ENCODE measurements at places on chromosomes 1 and 21.

- no peak for DNase-seq
Measured at GRCh38 chr1:31818206-31818605, 2.4 kb upstream of the SPOCD1 start.

DNA sequence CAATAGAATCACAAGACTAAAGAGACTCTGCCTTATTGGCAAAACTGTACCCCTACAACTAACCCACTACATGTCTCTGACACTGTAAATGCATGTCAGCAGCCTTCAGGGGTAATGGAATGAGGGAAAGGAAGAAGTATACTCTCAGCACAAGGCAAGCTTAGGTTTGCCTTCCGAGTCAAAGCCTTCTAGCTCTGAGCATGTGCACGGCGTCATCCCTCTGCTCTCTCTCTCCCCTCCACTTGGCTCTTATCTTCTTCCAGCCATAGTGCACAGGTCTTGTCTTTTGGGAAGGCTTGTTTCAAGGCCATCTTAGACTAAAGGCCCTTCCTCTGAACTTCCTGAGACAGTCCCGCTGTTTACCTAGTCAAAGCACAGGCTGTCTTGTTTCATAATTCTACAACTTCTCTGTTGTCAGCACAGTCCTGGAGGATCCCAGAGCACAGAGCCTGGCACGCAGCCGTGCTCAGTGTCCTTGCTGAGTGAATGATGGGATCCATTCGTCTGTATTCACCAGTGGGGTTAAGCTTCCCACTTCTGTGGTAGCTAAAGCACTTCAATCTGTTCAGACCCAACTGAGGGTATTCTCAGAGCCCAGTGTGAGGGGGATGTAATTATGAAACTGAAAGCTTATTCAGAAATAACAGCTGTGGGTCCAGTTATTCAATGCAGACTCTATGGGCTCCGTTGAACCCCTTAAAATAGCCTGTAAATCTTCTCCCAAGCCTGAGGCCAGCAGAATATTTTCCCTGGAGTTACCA is 166.5 kb upstream of the PLD5 start:
- no peak for DNase-seq

DNA sequence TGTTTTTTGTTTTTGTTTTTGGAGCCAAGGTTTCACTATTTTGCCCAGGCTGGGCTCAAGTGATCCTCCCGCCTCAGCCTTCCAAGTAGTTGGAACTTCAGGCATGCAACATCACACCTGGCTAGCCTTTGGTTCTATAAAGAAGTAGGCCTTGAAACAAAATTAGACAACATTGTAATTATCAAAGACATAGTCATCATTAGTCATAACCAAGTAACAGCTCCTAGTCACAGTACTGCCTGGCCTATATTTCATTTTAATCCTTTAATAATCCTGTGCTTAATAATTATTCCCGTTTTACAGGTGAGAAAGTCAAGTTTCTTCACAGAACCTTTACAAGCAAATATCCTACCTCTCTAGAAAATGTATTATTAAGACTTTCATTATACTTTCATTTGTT is 52.3 kb upstream of the TBX15 start:
- DNase-seq = no peak

- no peak for DNase-seq
Measured at GRCh38 chr1:18515120-18515667, 34.5 kb downstream of the KLHDC7A start.

GRCh38 chr1:44611866-44612265 is 62.4 kb downstream of the TMEM53 start:
- no peak for DNase-seq

DNA sequence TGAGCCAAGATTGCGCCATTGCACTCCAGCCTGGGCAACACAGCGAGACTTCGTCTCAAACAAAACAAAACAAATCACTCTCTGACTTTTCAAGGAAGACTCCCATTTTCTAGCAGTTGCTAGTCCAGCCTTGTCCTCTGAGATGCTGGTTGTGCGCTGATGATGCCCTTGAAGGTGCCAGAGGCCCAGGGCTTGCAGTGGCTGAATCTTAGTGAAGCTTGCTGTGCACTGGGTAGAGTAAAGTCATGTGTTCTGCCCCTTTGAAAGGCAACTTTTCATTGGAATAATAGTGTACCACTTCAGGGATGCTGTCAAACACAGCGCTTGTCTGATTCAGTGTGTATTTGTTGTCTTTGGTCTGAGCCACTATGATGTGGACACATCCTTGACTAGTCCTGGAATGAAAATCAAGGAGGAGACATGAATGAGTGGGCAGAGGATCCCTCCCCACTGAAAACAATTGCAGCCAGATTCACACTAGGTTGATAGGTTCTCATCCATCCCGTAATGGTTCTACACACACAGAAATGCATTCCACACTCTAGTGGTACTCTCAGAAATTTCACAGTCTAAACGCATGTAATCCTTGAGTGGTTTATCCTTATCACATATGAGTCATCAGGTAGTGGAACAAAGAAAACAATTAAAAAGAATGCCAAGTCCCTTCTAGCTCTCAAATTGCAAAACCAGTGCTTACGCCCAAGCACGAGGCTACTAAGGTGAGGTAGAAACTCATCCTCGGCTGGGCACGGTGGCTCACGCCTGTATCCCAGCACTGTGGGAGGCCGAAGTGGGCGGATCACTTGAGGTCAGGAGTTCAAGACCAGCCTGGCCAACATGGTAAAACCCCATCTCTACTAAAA is 17.8 kb upstream of the TDRD10 start:
- no peak for DNase-seq

DNA sequence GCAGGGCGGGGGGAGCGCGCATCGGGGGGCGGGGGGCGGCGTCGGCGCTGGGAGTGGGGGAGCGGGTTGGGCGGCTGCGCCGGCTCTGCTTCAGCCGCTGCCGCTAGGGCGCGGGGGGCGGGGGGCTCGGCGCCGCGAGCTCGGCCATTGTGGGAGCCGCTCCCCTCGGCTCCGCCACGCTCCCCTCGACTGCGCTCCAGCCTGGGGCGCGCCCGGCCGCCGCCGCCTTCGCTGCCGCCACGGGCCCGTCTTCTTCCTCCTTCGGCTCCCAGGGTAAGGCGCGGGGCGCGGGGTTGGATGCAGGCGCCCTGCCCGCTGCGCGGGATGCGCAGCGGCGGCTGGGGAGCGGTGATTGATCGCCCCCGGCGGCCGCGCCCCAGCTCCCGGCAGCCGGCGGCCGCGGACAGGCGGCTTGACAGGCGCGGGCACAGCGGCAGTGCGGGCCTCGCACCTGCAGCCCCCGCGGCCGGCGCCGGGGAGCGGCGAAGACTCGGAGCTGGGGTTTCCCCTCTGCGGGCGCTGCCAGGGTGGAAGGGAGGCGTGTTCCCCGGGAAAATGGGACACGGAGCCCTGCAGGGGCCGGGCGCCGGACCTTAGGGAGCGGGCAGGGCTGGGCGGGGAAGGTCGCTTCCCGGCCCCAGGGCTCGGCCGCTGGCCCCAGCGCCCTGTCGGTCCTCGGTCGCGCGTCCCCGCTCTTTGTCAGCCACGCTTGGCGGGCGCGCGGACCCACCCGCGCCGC is 55.3 kb downstream of the NDUFS5 start:
- DNase-seq = no peak

GRCh38 chr1:162215902-162216301 is 146.4 kb downstream of the NOS1AP start:
- no peak for DNase-seq

DNA sequence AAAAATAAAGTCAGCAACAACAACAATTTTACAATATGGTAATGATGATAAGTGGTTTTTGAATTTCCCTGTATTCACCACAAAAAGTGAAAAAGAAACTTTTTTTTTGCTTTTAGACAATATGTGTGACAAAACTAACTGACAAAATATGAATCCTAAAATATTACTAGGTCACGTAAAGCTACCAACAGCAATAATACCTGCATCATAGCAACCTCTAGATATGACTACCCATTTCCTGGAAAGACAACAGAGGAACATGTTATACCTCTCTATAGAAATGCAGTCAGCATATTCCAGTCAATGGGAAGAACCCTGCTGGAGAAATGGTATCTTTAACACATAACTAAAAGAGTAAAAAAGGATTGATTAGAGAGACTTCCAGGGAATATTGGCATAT is 73.7 kb downstream of the PDE4B start:
- DNase-seq = no peak

- no peak for DNase-seq
Measured at GRCh38 chr1:19975423-19976193, 3.8 kb downstream of the PLA2G2A start.

- DNase-seq = no peak
Measured at GRCh38 chr21:41695513-41695912, 71.3 kb downstream of the RIPK4 start.

GRCh38 chr1:247797518-247797917 is 26.4 kb downstream of the OR14A16 start:
- DNase-seq = no peak

GRCh38 chr1:33366762-33367484 is 46.0 kb upstream of the A3GALT2 start:
- DNase-seq = no peak

- no peak for DNase-seq
Measured at GRCh38 chr1:115811140-115811828, 29.6 kb downstream of the NHLH2 start.

DNA sequence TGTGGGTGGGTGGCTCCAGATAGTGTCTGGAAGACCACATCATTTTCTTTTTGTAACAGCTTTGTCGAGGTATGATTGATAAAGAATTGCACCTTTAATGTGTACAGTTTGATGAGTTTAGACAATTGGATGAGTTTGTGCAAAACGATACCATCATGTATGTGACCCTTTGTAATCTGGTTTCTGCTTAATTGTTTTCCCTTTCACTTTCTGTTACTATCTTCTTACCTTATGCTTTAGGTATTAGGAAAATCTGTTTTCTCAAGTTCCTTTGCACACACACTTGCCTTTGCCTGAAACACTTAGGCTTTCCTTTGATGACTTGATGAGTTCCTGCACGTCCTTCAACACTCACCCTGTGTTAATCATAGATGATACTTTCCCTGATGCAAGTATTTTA is 6.8 kb downstream of the OR10Z1 start:
- DNase-seq = no peak

DNA sequence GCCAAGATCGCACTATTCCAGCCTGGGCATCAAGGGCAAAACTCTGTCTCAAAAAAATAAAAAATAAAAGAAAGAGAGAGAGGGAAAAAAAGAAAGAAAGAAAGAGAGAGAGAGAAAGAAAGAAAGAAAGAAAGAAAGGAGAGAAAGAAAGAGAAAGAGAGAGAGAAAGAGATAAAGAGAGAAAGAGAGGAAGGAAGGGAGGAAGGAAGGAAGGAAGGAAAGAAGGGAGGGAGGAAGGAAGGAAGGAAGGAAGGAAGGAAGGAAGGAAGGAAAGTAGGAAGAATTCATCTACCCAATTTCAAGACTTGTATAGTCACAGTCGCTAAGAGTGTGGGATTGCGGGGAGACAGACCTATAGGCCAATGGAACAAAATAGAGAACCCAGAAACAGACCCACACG is 290.6 kb downstream of the NPHP4 start:
- DNase-seq = no peak

DNA sequence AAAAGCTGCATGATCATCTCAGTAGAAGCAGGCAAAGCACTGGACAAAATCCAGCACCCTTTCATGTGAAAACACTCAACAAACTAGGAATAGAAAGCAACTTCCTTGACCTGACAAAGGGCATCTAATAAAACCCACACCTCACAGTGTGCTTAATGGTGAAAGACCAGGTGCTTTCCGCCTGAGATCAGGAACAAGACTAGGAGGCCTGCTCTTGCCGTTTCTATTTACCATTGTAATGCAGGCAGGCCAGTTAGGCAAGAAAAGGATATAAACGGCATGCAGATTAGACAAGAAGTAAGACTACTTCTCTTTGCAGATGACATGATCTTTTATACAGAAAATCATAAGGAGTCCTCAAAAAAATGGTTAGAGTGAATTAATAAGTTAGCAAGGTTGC is 37.2 kb downstream of the SLC37A1 start:
- DNase-seq = peak; percentile 20

- no peak for DNase-seq
Measured at GRCh38 chr1:6505367-6506209, 14.1 kb upstream of the PLEKHG5 start.

- no peak for DNase-seq
Measured at GRCh38 chr1:91555821-91556531, 55.3 kb downstream of the CDC7 start.

- DNase-seq = no peak
Measured at GRCh38 chr1:78096017-78096416, 50.3 kb downstream of the GIPC2 start.

GRCh38 chr1:67431869-67432578 is 1.8 kb upstream of the SERBP1 start:
- DNase-seq = no peak

DNA sequence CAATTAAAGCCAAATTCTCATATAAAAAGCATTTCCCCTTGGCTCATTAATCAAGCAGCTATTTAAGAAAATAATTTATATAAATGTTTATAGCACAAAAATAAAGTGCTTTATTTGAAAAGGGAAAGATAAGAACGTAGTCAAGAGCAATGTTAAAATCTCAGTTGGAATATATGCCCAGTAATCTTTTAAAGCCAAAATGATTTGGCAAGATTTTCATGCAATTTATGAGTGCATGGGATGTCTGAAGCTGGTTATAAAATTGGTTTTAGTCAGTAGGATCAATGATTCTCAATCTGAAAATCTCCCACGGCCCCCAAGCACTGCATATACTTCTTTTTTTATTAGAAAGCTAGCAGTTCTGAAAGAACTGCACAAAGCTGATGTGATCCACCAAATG is 188.8 kb downstream of the RERE start:
- no peak for DNase-seq

- DNase-seq = no peak
Measured at GRCh38 chr1:210900820-210901219, 233.1 kb downstream of the KCNH1 start.

DNA sequence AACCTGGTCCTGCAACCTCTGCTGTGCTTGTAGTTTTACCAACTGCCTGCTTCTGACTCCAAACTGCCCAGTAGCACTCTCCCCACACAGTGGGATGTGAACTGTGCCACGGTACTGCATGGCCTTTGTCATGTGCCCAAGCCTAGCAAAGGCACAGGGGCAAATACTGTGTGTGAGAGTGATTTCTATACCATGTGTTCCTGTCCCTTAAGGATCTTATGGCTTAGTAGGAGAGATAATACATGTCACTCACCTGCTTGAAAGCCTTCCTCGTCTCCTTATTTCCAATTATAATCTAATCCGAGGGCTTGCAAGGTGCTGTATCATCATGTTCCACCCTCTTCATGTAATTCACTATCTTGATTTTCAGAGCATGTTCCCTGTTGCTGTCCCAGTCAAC is 51.3 kb downstream of the UBE4B start:
- DNase-seq = no peak

- DNase-seq = no peak
Measured at GRCh38 chr1:3389093-3389833, 65.2 kb upstream of the ARHGEF16 start.

- DNase-seq = peak; percentile 16
Measured at GRCh38 chr21:45150638-45151131, 76.3 kb downstream of the ADARB1 start.

GRCh38 chr1:155003227-155003765 is 694 bp downstream of the ZBTB7B start:
- no peak for DNase-seq
